OCI-M1 (cell line): ENCODE measurements at places on chromosomes 7 and 10.

- DNase-seq, result peak; percentile 60
These were observed 383.0 kb upstream of the PCDH15 start for GRCh38 chr10:55183993-55184392.

DNA sequence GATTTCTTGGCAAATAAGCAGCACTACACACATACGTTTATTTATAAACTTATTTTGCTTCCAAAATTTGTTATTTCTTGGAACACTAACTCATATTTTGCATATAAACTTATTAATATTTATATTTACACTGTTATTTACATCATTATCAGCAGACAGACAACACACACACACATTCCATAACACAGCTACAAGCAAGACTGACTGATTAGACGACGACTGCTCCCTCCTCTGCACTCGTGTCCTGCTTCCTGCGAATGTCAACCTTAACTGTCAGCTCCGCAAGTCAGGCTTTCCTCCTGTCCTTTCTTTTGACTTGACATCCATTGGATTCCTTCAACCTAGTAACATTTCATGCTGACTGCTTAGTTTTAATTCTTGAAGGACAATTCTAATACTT, 96.6 kb downstream of the ATE1 start:
- DNase-seq, result no peak

GRCh38 chr7:30824821-30825720, 53.9 kb downstream of the MINDY4 start:
- no peak for DNase-seq

DNA sequence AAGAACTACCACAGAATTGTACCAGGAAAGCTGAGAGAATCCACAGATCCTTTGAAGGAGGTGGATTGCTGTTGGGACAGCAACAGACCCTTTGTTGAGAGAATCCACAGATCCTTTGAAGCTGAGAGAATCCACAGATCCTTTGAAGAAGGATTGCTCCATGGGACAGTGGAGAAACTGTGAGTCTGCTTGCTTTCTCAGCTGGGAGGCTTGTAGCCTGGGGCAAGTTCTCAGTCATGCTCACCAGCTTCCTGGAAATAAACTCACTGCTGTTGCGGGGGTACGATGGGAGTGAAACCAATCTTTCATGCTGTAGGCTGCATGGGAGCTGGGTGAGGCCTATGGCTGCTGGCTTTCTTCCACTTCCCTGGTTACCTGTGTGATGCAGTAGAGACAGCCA, 106.3 kb downstream of the C7orf25 start:
- no peak for DNase-seq

GRCh38 chr7:128763541-128763940, 12.1 kb downstream of the OPN1SW start:
- DNase-seq, result no peak

DNA sequence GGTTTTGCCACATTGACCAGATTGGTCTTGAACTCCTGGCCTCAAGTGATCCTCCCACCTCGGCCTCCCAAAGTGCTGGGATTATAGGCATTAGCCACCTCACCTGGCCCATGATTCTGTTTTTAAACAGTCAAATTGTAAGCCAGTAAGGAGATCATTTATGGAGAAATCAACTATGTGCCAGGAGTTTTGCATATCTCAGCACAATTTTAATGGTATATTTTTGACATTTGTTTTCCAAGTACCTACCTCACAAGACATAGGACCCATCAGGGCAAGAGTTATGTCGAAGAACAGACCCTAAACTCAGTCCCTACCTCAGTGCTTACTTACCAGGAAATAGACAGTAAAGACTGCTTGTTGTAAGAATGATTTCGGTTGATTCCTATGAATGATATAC, 173.3 kb upstream of the TNS3 start:
- DNase-seq, result no peak
